ENCODE measurements at places on chromosomes 5 and 9.

DNA sequence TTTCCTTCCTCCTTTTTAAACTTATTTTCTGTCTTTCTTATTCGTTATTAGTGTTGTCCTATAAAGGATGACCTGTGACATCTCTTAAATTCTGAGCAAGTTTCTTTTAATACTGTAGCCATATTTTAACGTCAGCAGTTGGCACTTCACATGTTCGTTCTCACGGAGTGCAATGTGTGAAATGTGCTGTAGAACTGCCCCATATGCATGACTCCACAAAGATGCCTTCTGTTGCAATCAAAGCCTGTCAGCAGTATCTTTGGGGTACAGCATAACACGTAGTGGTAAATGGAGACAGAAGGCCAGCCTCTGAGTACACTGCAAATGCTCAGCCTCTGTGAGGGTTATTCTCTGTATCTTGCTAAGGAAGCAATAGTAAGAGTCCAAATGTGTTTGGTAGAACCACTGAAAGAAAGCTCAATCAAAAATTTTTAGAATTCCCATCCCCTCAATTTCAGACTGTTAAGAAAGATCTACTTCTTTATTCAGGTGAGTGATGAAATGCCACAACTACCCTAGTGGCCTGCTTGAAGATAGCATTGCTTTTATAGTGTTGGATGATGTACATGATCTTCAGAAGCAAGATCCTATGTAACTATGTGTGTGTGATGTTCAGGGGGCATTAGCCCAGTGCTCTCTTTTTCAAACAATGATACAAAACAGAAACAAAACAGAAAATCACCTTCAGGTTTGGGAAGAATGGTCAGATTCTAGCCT, 277.7 kb downstream of the TMEM167A start:
- no peak for DNase-seq

- no peak for DNase-seq
Measured at GRCh38 chr5:132263548-132264261, 6.2 kb downstream of the PDLIM4 start.

DNA sequence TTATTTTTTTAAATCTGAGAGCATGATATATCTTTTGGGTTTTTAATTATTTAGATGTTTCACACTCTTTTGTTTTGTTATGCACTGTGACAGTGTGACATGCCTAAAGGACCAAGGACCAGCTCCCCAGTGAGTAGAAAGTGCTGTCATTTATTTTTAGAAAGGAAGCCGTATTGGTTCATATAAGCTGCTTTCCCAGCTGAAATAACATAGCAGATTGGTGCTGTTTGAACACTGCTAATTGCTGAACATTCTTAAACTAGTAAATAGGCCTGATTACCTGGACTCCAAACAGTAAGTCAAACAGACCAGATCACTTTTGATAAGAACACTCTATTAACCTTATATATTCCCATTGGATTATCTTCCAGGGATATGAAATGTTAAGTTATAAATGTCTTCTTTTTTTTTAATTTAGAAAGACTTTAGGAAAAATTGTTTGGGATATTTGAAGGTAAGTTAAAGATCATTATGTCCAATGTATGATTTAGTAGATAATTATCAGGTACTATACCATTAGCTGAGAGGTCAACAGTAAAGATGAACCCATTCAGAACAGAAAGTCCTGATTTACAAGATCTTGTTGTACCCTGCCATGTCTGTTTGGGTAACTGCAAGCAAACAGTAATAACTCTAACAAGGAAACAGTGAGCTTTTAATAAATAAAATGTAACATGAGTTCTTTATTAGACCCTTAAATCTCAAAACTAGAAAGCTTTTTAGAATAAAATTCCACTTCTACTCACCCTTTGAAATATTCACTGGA, 27.8 kb upstream of the ELL2 start:
- no peak for DNase-seq

DNA sequence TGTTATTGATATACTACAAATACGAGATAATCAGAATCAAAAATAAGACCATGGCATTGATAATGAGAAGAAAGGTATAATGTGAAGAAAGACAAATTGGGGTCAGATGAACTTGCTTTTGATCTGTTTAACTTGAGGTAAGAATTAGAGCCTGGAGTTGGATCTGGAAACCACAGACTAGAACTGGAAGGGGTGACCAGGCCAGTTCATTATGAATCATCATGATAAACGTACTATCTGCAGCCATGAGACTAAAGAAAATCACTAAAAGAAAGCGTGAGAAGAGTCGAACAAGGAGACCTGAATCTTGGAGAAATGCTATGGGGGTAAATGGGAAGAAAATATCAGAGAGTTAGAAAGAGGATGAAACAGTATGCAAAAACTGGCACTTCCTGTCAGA, 967.5 kb downstream of the NR2F1-AS1 start:
- DNase-seq: no peak

GRCh38 chr9:2991292-2991691, 147.4 kb upstream of the PUM3 start:
- DNase-seq: no peak
